ENCODE measurements at places on chromosomes 7 and 10.

- no peak for DNase-seq
These were observed 39.8 kb upstream of the CDK13 start for GRCh38 chr7:39910108-39910869.

GRCh38 chr10:117499248-117500105 is 43.1 kb upstream of the EMX2 start:
- DNase-seq: no peak

- no peak for DNase-seq
These were observed 24.6 kb upstream of the AKR1B10 start for GRCh38 chr7:134502463-134503371.

GRCh38 chr7:158408318-158408920 is 179.2 kb downstream of the PTPRN2 start:
- no peak for DNase-seq

DNA sequence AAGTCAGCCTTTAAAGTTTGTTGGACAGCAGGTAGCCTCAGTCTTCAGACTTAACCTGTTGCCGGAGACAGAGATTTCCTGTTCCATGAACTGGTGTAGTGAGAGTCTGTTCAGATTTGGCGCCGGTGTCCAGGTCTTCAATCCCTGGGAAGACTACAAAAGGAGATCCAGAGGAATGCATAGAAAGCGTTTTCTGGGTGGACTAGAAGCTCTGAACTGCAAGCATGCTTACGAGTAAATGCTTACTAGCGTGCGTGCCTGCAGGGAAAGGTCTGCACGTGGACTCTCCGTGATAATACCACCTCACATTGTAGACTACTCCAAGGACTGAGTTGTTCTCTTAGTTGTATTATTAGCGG is 878 bp downstream of the GLRX3 start:
- no peak for DNase-seq

- DNase-seq: no peak
These were observed 17.5 kb downstream of the KCNMA1 start for GRCh38 chr10:77619964-77620703.

DNA sequence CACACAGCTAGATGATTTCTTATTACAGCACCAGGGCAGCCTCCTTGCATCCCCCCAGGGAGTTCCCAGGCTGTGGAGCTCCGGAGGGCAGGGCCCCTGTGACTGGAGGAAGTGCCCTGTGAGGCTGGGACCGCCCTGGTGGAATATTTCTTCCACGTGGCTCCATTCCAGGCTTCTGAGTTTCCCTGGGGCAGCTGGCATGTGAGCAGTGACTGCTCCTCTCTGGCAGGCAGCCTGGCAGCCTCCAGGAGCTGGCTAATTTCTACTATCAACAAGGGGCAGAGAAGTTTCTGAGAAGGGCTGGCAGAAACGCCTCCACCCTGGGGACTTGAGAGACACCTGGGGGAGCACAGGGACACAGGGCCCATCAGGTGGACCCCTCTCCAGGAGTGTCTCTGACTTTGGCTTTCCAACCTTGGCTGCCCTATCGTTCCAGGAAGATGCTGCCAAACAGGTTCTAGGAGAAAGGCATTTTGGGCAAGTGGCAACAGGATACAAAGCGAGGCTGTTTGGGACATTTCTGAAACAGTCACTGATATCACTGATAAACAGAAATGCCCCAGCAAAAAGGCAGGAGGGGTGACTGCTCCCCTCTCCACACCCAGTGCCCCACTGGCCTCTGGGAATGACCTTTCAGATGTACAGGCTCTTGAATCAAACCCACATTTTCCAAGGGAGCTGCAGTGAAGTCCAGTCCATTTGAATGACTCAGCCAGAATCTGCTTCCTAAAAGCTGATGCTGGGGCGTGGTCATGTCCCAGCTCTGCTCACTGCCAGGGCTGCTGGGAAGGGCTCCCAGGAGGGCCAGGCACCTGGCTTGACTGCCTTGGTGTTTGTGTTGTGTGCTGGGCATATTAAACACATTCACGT is 16.1 kb downstream of the MYOF start:
- no peak for DNase-seq

GRCh38 chr10:3808689-3809199 is 23.7 kb upstream of the KLF6 start:
- no peak for DNase-seq

DNA sequence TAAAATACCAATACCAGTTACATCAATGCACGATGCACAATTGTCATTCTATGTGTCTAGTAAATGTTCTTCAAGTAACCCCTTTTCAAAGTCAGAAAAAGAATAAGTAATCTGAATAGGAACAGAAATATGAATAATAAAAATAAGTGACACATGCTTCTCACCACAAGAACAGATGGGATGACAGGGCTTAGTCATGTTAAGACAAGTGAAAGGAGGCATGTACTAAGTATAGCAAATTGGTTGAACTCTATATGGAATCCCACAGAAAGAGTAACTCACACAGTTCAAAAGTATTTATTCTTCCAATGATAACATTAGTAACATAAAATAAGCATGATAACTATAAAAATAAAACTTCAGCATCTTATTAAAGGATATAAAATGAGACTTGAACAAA is 100.9 kb upstream of the TAS2R16 start:
- DNase-seq: no peak

DNA sequence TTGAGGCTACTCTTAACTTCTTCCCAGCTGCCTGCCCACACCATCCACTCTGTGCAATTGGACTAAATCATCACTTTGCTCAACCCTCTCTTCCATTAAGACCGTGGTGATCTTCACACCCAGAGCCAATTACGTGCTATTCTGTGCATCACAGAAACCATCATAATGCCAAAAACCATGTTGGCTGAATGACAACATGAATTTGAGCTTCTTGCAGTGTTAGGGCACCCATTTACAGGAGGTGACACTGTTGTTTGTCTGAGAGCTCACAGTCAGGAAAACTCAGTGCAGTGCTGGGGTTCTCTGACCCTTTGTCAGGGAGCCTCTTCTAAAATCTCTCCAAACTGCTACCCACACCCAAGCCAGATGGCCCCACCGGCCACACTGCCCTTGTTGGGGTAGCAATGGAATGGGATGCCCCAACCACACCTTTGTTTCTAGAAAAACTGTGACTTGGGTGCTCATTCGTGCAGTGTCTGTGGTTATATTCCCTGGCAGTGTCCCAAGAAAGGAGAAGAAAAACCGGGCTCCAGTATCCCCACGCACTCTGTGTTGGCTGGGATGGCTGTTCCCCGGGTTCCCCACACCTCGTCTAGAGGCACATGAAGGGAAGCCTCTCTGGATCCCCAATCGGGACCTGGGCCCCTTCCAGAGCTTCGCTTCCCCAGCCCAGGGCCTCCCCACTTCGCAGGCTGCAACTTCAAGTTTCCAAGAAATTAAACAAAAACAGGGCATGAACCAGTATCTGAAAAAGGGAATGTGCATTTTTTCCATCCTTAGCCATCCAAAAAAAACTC is 2.0 kb upstream of the TNS3 start:
- DNase-seq: no peak

DNA sequence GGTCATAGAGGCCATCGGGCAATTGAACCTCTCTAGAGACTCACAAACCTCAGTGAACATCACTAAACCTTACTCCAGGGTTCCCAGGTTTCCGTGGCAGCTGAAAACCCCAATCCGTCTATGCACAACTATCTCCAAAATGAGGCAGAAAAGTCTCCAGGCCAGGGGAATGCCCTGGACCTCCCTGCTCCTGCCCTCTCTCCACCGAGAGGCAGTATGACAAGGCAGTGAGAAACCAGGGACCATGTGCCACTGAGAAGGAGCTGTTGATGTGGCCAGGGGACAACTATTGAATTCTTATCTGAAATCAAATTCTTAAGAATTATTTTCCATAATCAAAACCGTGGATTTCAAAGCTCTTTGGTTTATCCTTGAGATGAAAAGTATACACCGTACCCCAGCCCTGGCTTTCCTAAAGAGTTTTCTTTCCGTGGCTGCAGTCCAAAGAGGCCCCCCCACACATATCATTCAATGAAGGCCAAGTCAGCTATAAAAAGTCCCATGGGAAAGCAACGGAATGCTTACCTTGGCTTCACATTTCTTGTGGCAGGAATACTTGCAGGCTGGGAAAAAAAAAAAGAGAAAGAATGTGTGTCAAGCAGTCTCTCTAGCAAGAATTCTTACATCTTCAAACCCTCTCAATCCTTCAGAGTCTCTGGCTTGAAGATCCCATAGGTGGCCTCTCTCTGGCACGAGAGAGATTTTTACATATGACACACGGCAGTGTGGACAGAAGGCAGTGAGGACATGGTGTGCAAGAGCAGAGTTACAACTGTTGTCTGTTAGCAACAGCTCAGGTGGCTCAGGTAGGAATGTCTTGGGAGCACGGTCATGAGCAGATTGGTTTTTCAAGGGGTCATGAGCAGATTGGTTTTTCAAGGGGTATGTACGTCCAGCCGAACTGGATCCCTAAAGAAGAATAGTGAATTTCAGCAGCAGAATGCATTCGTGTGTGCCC is 75.2 kb downstream of the TNS3 start:
- DNase-seq: no peak

DNA sequence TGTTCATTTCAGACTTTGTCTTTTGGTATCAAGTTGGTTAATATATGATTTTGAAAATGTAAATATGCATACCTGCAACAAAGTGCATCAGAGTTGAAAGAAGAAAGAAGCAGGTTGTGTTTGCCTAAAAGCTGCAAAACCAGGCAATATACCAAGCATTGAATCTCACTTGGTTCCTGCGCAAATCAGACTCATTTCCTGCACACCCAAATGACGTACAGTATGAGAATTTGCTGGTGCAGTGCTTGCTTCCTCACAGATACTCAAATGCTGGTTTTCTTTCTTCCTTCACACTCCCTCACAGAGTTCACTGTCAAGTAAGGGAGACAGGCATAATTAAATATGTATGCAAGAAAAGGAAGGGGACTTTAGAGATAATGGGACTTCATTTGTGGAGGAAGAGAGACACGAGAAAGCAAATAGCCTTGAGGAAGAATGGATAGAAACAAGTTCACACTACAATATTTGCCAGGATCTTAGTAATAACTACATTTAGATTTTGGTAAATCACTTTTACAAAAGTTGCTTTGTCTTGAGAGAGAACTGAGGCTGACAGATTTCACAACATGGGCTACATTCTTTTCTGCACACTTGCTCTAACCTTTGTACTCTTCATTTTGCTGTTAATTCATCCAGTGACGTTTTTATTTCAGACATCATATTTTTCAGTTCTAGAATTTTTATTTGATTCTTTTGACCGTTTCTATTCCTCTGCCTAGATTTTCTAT is 56.9 kb upstream of the AOAH start:
- peak; percentile 40 for DNase-seq

- DNase-seq: no peak
These were observed 40.0 kb upstream of the GRB10 start for GRCh38 chr7:50822706-50823105.

GRCh38 chr7:8567626-8568025 is 134.2 kb downstream of the NXPH1 start:
- no peak for DNase-seq

DNA sequence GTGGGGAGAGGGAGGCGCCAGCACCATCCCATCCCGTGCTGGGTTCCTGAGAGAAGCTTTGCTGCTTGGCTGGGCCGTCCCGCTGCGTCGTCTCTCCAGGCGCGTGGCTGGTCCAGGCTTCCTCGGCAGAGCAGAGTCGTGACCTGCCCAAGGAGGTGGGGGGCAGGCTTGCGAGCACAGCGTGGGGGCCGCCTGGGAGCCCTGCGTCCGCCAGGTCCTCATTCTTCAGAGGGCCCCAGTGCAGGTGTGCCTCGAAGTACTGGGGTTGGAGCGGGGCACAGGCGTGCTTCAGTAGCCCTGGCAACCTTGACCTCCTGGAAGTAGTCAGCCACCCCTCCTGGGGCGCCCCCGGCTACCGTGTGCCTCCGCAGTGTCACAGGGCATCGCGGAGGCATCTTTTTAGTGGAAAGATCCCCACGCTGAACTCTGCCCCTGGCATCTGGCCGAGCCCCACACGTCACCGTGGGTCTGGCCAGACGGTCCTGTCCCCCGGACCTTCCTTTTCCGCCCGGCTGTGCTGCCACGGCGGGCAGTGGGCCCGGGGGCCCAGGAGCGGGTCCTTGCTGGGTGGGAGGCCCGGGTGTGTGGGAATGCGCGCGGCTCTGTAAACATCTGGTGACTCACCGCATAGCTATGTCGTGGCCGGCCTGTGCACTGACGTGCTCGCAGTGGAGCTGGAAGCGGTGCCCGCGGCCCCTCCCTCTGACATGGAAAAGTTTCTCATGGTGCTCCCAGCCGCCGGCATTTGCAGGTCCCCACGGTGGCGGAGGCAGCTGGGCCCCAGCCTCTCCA is 6.4 kb downstream of the MAFK start:
- DNase-seq: no peak

- DNase-seq: no peak
These were observed 32.1 kb downstream of the BTRC start for GRCh38 chr10:101385866-101386658.

- DNase-seq: no peak
These were observed 127.2 kb downstream of the SRI start for GRCh38 chr7:88092676-88092999.

- no peak for DNase-seq
These were observed 93.0 kb upstream of the PCGF5 start for GRCh38 chr10:91127341-91128082.

DNA sequence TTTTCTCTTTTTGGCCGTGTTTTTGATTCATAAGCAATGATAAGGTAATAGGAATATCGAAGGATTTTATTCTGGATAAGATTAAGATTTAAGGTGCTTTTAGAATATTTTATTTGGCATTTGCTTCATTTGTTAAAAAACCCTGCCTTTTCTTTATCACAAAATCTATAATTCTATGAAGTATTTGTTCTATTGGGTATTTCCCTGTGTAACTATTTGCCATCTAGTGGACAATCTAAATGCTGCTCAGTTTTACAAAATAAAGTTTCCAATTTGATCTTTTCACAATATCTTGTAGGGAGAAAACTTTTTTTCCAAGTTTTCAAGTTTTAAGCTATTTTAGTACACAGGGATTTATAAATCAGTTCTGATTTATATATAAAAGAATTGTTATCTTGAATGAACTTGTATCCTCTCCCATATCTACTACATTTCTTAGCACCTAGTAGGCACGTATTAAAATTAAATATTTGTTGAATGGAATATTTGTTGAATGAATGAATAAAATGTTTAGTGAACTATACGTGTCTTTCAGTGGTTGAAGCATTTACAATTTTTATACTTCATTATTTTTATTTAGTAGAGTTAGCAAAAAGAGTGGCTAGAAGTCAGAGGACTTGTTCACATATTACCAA is 26.5 kb downstream of the ANKRD7 start:
- DNase-seq: no peak

DNA sequence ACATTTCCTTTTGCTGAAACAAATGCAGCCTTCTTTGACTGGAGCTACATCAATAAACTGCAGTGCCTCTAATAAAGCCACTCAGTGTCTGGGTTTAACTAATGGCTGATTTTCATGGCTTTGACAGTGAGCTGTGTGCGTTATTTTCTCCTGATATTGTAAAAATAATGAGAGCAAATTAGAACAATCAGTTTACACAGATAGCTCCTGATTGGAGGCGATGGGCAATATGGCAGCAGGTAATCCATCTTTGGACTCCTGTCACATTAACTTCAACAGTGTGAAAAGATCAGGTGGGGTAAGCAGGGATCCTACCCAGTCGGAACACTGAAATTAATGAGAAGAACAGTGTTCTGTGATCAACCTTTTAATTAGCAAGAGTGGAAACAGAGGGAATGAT is 100.7 kb downstream of the POLL start:
- no peak for DNase-seq

- no peak for DNase-seq
These were observed 38.0 kb upstream of the TRUB1 start for GRCh38 chr10:114899982-114900381.

- DNase-seq: no peak
These were observed 99.8 kb upstream of the AGBL3 start for GRCh38 chr7:134886353-134887057.

- no peak for DNase-seq
These were observed 19.0 kb downstream of the MDH2 start for GRCh38 chr7:76066716-76067503.

GRCh38 chr7:140697447-140698143 is 1.1 kb downstream of the NDUFB2 start:
- DNase-seq: no peak
